ENCODE measurements at places on chromosomes 2 and 18. TPM values are rescaled to one million over a fixed set of nuclear protein-coding genes. Genes with fewer than 3 reads are reported as not detected.

The TUBB8B gene
- total RNA-seq: not detected

GRCh38 chr2:125756431-125756830, 899.5 kb upstream of the GYPC start:
- no peak for DNase-seq

The CD8B gene
- total RNA-seq: not detected

- DNase-seq: no peak
Measured at GRCh38 chr18:3526421-3527354, 76.7 kb downstream of the TGIF1 start.
